ENCODE measurements at places on chromosomes 5 and 9.

- no peak for DNase-seq
Observed at GRCh38 chr5:124546643-124547042, 199.8 kb downstream of the ZNF608 start.

GRCh38 chr5:921456-922435, 29.1 kb downstream of the TRIP13 start:
- DNase-seq: no peak

GRCh38 chr5:132032196-132032595, 20.7 kb upstream of the ACSL6 start:
- no peak for DNase-seq

GRCh38 chr9:14348373-14349145, 34.6 kb upstream of the NFIB start:
- no peak for DNase-seq

GRCh38 chr9:92308893-92309292, 15.4 kb upstream of the IARS1 start:
- no peak for DNase-seq

GRCh38 chr5:179568721-179569120, 18.4 kb downstream of the RUFY1 start:
- no peak for DNase-seq

DNA sequence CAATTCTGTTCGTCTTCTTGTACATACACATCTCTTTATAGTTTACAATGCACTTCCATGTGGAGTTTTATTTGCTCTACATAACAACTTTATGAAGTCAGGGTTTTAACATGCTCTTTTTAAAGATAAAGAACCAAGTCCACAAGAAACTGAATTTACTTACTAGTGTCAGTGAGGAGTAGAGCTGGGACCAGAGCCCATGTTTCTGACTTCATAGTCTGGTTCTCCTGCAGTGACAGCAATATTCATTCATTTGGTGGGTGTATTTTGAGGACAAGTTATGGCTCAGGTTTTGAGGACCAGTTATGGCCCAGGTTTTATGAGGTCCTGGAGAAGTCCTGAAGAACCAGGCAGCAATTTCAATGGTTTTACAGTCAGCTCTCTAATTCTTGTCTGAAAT, 481.9 kb upstream of the TNC start:
- no peak for DNase-seq

- DNase-seq: no peak
Observed at GRCh38 chr9:113205861-113206260, 15.2 kb downstream of the FKBP15 start.

- no peak for DNase-seq
Observed at GRCh38 chr5:126857472-126858410, 80.8 kb downstream of the LMNB1 start.

DNA sequence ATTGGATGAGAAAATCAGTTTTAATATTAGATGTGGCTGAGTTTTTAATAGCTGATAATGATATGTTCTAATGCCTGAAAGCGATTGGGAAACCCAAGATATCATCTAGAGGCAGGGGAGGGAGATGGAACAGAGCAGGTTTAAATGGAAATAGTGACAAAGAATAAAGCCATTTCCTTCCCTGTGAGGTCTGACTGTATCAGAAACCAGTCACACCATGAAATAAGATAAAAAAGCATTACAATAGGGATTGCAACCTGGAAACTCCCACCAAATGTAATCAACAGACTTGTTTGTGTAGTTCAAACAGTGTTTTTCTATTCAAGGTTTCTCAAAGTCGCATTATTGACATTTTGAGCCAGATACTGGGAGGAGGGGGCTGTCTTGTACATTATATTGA, 110.1 kb upstream of the SMIM23 start:
- no peak for DNase-seq

DNA sequence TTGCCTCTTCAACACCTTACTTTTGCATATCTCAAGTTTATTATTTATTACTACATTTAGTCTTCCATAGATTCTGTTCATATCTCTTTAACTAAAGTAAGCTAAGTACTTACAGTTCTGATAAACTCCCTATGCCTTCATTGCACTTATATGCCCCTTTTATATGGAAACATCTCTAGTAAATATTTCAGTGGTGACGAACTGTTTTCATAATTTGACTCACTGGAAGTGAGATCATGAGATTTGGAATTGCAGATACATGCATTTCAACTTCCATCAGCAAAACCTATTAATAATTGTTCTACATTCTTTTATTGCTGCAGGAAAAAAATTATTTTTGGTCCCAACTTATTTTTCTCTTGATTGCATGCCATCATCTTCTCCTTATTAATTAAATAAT, 263.5 kb downstream of the CD180 start:
- DNase-seq: no peak

Measured in stimulated activated CD4-positive, alpha-beta T cell treated with anti-CD3 and anti-CD28 coated beads, Interleukin-1b, Interleukin-23, amount 100 ng/mL, for 1 hour (primary cell).